ENCODE measurements at places on chromosomes 16 and 17.

DNA sequence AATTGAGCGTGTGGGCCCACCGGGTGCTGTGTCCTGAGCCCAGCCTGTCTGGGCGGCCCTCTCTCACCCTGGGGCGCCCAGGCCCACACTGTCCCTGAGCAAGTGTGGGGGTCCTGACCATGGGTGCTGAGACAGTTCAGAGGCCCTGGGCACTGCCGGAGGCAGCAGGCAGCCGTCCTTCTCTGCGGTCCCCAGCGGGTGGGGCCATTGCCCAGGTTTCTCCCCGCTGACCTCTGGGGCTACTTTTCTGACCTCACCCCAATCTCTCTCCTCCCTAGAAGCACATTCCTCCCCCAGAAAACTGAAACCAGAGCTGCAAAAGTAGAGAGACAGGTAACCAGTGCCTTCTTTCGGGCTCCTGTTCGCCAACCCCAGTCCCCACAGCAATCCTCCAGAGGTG lies 36.0 kb upstream of the PVALEF start:
- DNase-seq, result no peak

GRCh38 chr17:73138541-73139138 lies 26.2 kb upstream of the SSTR2 start:
- DNase-seq, result no peak

- DNase-seq, result peak; percentile 3
These were observed 918 bp upstream of the NLRC3 start for GRCh38 chr16:3578121-3578520.

DNA sequence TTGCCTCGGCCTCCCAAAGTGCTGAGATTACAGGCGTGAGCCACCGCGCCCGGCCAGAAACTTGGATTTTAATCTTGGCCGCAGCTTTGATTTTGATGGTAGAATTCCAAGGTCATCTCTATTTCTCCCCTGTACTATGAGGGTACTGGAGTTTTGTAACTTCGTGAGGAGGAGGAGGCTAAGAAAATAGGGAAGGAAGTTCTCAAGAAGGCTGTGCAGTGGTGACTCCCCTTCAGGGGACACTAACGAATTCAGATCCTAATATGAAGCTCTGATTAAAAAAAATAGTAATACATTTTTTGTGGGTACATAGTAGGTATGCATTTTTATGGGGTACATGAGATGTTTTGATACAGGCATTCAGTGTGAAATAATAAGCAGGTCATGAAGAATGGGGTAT lies 55.9 kb downstream of the LDHD start:
- no peak for DNase-seq

DNA sequence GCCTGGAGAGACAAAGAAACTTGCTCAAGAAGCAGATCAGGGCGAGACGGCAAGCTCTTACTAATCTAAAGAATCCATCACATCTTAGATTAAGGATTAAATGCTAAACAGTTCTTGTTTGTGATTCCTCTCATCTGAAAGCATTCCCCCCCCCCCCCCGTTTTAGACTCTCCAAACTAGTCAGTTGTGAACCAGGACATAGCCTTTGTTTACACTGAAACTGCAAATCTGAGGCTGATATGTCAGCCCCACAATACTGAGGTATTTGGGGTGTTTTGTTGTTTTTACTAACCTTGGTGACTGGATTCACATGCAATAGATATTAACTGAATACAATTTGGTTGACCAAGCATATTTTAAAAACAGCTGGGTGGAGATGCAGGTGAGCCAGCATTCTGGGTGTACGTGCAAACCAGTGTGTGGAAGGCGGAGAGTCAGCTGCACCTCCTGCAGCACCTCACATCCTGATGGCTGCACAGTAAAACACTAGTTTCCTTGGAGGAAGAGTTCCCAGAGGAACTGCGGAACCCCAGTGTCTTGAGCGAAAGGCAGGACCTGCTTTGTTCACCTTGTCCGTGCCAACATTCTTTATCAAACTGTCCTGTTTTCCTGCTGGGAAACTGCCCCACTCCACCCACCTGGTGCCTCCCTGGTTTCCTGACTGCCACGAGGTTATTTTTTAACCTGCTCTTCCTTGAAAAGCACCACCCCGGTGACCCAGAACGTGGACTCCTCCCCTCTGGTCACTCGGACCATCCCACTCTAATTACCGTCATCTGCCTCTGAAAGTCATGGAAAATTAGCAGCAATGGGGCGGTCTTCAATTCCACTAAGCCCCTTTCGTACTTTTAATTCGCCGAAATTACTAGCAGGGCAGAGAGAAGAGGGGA lies 1.2 kb upstream of the YPEL2 start:
- DNase-seq, result no peak

All from stimulated activated CD8-positive, alpha-beta memory T cell treated with anti-CD3 and anti-CD28 coated beads, Interleukin-7, amount 100 ng/mL, for 1 hour (primary cell).